ENCODE measurements at places on chromosomes 3 and 15.

GRCh38 chr15:81411969-81412633 is 38.1 kb upstream of the TMC3 start:
- no peak for DNase-seq

GRCh38 chr3:141231101-141231951 is at the start of gene PXYLP1:
PXYLP1 (plus strand) TSS chr3:141231825; CDS start chr3:141260176, 28,351 bp downstream.
- peak; percentile 82 for DNase-seq

DNA sequence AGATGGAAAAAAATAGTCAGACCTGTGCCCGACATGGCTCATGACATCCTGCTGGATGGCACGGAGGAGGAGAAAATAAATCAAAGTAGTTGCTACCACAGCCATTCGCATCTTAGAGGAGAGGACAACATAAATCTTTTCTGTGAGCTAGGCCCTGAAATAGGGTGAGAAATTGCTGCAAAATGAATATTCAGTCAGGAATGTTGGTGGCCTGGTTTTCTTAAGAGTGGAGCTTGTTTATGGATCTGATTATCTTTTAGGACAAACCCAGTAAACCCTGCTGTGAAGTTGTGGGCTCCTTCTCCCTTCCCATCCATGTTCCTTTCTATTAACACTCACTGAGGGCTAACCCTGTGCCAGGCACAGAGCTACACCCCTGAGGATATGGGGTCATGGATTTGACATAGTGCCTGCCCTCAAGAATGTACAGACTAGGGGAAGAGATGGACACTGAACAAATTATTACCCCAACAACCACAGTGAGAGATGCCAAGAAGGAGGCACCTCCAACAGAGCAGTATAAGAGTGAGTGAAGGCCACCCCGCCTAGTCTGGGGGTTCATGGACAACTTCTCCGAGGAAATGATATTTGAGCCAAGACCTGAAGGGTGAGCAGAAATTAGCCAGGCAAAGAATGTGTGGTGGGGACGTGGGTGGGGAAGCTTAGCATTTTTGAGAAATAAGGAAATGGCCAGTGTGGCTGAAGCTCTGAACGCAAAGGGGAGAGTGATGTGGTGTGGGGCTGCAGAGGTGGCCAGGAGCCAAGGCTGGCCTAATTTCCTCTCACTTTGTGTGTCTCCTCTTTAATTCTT is 68.9 kb upstream of the ARL8B start:
- DNase-seq, result no peak

- DNase-seq, result no peak
Measured at GRCh38 chr3:3180456-3180855, 965 bp upstream of the CRBN start.

DNA sequence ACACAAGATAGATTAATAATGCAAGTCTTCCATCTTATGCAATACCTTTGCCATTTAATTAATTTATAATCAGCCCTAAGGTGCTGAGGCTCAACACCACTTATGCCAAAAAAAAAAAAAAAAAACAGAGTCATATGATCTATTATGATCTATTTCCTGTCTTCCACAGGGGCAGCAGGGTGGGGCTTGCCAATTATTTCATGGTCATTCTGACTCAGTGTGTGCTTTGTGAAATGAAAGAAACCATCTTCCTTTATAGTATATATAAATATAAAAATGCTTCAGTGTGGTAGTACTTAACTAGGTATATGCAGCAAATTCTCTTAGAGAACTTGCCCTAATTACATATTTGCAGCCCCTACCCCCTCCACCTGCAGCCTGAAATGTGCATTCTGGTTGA is 7.2 kb upstream of the RARB start:
- no peak for DNase-seq
